Suppressor macrophage treated with lipopolysaccharide for 1 hour (primary cell): ENCODE measurements at places on chromosomes 12 and 14.
A peak's percentile ranks its signal among the peaks of the same experiment; 100 is the strongest.

GRCh38 chr12:75641031-75641780, 129.8 kb upstream of the KRR1 start:
- DNase-seq, result peak; percentile 57

GRCh38 chr12:19688532-19688931, 249.2 kb downstream of the AEBP2 start:
- DNase-seq, result no peak

DNA sequence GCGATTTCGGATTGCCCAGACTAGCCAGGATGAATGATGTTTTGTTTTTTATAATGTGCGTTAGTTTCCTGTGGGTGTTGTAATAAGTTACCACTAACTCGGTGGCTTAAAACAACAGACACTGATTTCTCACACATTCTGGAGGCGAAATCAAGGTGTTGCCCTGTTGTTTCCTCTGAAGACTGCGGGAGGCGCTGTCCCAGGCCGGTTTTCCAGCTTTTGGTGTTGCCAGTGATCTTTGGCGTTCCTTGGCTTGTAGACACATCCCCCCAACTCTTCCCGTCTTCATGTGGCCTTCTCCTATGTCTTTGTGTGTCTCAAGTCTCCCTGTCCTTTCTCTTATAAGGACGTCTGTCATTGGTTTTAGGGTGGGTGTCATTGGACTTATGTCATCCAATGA, 267.7 kb downstream of the AACS start:
- DNase-seq, result no peak

DNA sequence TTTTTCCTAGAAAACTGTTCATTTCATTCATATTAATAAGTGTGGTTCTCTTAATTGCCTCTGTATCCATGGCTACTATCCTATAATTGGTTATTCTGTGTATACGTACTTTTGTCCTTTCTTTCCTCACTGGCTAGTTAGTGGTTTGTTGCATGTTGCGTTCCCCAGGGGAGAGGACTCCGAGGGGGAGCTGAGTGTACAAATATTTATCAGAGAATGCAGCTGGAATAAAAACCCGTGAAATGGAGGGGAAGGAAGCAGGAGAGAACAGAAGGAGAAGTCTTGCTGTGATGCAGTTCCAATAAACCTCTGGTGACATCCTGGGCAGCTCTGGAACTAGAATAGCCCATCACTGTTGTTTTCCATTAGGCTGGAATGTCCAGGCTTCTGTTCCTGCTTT, 117.1 kb upstream of the RGS6 start:
- no peak for DNase-seq

DNA sequence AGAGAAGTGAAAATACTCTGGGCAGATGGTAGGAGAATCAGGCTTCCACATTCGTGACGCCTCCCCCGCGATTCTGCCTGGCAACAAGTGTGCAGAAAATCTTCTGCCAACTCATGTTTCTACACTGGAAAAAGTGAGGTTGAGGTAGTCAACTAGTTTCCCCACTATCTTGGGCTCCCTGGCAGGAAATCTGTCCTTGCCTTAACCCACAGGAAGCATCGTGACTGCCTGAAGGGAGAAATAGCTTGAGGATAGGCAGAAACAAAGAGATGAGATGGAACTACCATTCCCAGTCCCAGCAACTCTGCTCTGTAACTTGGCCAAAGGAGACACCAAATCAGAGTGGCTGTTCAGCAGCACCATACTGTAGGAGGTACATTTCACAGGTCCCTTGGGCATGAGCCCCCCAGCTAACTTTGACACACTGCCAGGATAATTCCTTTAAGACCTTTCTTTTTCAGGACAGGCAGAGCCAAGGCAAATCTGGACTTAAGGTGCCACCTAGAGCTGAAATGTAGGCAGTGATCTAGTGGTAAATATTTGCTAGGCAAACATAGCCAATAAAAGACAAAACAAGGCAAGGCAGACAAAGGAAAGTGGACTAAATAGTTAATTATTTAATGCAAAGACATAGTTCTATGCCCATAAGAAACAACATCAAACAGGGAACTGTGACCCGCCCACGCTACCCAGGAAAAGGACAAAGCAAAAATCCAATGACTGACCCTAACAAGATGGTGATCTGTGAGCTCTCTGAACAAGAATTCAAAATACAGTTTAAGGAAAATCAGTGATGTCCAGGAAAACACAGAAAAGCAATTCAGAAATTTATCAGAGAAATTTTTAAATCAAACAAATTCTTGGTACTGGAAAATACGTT, 205.1 kb downstream of the PTPRO start:
- DNase-seq, result peak; percentile 88

DNA sequence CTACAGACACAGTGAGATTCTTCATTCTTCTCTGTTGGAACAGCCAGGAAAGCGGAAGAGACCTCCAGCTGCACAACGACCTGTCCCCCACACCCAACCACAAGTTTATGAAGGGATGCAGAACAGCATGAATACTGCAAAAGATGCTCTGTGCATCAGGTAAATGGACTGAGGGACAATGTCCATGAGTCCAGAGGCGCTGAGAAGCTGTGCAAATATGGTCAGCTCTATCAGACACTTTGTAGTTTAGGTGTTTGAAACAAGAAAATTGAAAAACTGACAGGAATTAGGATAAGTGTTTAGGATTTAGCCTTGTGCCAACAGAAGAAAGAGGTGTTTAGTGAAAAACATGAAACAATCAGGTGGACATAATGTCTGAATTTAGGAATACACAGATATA, 33.1 kb upstream of the PZP start:
- DNase-seq, result no peak

DNA sequence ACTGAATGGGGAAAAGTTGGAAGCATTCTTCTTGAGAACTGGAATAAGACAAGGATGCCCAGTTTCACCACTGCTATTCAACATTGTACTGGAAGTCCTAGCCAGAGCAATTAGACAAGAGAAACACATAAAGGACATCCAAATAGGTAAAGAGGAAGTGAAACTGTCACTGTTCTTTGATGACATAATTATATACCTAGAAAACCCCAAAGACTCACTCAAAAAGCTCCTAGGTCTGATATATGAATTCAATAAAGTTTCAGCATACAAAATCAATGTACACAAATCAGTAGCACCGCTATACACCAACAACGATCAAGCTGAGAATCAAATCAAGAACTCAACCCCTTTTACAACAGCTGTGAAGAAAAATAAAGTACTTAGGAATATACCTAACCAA, 157.3 kb upstream of the DDHD1 start:
- DNase-seq, result no peak
